ENCODE measurements at places on chromosomes 4 and X. TPM values are rescaled to one million over a fixed set of nuclear protein-coding genes. Genes with fewer than 3 reads are reported as not detected.

The BMX gene
- under 0.01 TPM for total RNA-seq

The SPANXN2 gene
- total RNA-seq: not detected

The ZNF185 gene
- total RNA-seq: 2.5 TPM

The XAGE2 gene
- not detected for total RNA-seq

The C1QTNF7 gene
- total RNA-seq: 0.25 TPM

The HHIP gene
- total RNA-seq: 2.0 TPM

The NWD2 gene
- total RNA-seq: 29.0 TPM

The PABPC1L2A gene
- 1.7 TPM for total RNA-seq

The UPF3B gene
- total RNA-seq: 4.2 TPM

The GYG2 gene
- 6.1 TPM for total RNA-seq

The ASB9 gene
- 0.25 TPM for total RNA-seq

The ZAR1 gene
- total RNA-seq: 0.25 TPM

The F9 gene
- not detected for total RNA-seq
